ENCODE measurements at places on chromosomes 3 and 15.
A peak's percentile ranks its signal among the peaks of the same experiment; 100 is the strongest.

GRCh38 chr3:25354071-25354470 is 74.0 kb upstream of the RARB start:
- no peak for DNase-seq

- DNase-seq = no peak
Observed at GRCh38 chr3:133521946-133522345, 51.5 kb upstream of the CDV3 start.

DNA sequence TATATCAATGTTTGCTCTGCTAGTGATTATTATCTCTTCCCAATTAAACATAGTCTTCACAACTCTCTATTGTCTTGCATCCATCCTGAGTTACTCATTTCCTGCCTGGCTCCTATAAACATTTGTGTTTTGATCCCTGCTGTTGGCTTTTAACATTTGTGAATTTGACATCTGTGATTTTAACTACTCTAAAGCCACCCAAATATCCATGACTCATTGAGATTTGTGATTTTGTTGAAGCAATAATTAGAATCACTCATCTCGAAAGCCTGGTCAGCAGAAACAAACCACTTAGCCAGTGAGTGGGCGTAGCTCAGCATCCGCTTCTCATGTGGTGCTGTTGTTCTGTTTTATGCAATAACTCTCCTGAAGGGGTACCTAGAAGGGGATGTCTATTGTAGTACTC is 174.3 kb upstream of the ZBTB20 start:
- no peak for DNase-seq

- no peak for DNase-seq
Observed at GRCh38 chr3:126064627-126065258, 19.2 kb downstream of the SLC41A3 start.

GRCh38 chr3:1907911-1908310 is 190.8 kb upstream of the CNTN4 start:
- no peak for DNase-seq

- DNase-seq = peak; percentile 27
Observed at GRCh38 chr15:65042776-65043327, 2.3 kb upstream of the SLC51B start.

All from endodermal cell (in vitro differentiated cells).